Activated CD4-positive, CD25-positive, alpha-beta regulatory T cell treated with anti-CD3 and anti-CD28 coated beads, Interleukin-2, amount 50 U/mL, for 16 hours (primary cell): ENCODE measurements at places on chromosomes 12 and 14.

- DNase-seq: no peak
Observed at GRCh38 chr14:101604935-101605780, 43.9 kb downstream of the DIO3 start.

GRCh38 chr12:26264215-26264838, 69.0 kb downstream of the SSPN start:
- no peak for DNase-seq

DNA sequence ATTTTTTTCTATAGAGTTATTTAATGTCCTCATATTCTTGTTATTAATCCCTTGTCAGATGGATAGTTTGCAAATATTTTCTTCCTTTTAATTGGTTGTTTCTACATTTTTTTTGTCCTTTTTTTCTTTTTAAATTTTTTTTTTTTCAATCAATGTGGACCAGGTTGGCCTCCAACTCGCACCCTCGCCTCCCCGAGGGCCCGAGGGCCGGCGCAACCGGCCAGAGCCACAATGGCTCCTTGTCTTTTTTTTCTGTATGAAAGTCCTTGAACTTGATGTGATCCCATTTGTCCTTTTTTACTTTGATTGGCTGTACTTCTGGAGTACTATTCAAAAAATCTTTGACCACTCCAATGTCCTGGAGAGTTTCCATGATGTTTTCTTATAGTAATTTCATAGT, 17.7 kb upstream of the SLCO1B1 start:
- no peak for DNase-seq

GRCh38 chr12:80195074-80195726, 95.9 kb downstream of the OTOGL start:
- DNase-seq: no peak

- no peak for DNase-seq
Observed at GRCh38 chr12:9049520-9050133, 60.3 kb downstream of the KLRG1 start.

DNA sequence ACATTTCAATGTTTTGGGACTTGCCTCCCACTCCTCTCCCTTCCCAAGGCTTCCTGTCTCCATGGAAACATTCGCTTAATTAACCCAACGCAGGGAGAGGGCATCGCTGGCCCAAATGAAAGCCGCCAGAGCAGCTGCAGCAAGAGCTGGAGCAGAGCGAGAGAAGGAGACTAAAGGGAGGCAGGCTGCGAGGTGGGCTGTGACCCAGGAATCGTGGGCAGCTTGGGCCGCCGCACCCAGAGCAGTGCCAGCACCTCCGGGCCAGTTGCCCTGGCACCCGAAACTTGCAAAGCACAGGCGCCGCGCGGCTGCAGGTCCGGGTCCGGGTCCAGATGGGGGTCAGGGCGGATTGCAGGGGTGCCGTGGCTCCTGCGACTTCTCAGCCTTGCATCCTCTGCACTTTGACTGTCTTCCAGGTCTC, 43.5 kb upstream of the PTPRQ start:
- no peak for DNase-seq

DNA sequence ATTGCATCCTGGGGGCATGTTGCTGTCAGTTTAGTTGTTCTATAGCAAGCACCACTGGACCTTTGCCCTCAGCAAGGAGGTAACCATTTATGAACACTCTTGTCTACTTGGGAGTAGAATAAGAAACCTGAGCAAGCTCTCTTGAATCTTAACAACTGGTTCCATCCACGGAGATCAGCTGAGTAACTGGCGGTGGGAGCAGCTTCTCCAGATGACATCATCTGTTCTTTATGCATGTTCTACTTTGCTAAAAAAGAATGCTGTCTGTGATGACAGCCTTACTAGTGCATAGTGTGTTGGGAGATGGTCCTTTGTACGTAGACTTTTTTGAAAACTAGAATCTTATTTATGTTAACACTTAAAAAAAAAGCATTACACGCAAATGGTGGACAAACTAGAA, 17.7 kb downstream of the SLC4A8 start:
- DNase-seq: no peak

DNA sequence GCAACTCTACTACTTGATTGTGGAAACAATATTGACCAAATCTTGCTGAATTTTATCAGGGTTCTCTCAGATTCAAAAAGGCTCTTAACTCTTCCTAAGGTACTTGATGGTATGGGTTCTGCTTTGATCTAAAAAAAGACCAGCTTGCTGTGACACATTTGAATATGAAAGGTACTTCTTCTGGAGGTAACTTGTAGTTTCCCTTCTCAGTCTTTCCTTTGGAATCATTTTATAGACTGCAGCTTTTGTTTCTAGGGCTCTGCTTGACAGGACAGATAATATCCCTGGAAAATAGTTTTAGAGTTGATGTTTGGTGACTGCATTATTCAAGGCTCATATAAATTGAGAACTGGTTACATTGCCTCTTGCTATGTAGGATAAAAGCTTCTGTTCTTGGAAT, 251.9 kb downstream of the FUT8 start:
- no peak for DNase-seq

GRCh38 chr14:74554742-74555362, 57.2 kb downstream of the LTBP2 start:
- no peak for DNase-seq

DNA sequence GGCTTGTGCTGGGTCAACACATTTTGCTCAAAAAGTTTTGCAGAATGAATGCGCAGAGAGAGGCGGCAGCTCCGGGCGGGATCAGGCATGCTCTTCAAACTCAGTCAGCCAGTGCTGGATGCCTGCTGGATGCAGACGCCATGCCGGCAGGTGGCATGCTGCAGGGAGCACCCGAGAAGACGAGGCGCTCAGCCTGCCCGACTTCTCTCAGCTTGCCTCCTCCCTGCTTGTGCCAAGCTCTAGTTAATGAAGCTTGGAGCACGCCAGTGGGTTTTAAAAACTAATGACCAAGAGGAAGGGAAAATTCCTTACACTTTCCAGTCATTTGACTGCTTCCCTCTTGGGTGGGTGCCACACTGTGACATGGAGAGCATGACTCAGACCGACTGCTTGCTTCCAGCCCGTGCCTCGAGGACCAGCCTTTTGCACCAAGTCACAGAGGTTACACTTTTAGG, 39.8 kb downstream of the SLC24A4 start:
- no peak for DNase-seq

GRCh38 chr12:52580496-52580895, 6.9 kb upstream of the KRT74 start:
- DNase-seq: no peak

DNA sequence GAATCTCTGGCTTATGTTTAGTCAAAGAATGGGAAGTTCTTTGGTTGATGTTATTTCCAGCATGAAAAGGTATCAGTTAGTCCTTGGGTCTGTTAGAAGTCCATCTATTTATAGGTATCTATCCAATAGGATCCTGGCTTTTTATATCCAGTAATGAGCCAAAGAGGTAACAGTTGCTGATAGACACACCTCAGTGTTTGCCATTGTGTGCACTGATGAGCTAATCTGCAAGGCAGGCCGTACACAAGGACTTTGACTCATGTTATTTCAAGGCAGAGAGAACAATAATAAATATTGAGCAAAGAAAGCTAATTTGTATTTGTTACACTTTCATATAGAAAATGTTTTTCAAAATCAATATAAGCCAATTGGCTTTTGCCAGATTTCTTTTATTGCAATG, 56.4 kb downstream of the GLT1D1 start:
- DNase-seq: no peak

GRCh38 chr12:52127683-52128450, 48.4 kb downstream of the SMIM41 start:
- no peak for DNase-seq

GRCh38 chr14:92544051-92544720, 30.6 kb downstream of the RIN3 start:
- no peak for DNase-seq

GRCh38 chr12:107355004-107355565, 261.7 kb upstream of the CRY1 start:
- DNase-seq: no peak

DNA sequence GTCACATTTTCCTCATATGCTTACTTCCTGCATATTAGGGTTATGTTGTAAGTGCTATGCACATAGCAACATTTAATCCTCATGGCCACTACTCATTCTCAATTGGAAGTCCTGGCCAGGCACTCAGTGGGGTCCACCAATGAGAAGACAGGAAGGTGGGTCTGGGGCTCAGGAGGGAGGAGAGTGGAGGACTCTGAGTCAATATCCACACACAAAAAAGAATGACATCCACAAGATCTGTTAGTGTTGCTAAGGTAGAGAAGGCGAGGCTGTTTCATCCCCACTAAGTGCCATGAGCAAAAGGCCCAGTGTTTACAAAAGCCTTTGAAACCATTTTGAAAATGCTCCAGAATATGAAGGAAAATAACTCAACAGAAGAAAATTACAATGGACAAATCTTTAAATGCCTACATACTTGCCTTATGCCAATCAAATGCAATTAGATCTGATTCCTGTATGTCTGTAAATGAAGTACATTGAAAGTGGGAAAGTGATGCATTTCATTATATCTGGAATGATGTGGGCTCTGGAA, 53.9 kb downstream of the EID3 start:
- DNase-seq: no peak

GRCh38 chr12:6834873-6835272, 5.9 kb upstream of the GNB3 start:
- no peak for DNase-seq

- no peak for DNase-seq
Observed at GRCh38 chr12:68786929-68787328, 21.0 kb upstream of the MDM2 start.

GRCh38 chr14:32474478-32475195, 145.5 kb downstream of the AKAP6 start:
- no peak for DNase-seq

- no peak for DNase-seq
Observed at GRCh38 chr14:20688167-20688839, at the start of gene ANG. ANG (plus strand) TSS chr14:20688764; CDS start chr14:20693565, 4,801 bp downstream.

GRCh38 chr12:107610021-107610859, 75.4 kb upstream of the PWP1 start:
- no peak for DNase-seq

DNA sequence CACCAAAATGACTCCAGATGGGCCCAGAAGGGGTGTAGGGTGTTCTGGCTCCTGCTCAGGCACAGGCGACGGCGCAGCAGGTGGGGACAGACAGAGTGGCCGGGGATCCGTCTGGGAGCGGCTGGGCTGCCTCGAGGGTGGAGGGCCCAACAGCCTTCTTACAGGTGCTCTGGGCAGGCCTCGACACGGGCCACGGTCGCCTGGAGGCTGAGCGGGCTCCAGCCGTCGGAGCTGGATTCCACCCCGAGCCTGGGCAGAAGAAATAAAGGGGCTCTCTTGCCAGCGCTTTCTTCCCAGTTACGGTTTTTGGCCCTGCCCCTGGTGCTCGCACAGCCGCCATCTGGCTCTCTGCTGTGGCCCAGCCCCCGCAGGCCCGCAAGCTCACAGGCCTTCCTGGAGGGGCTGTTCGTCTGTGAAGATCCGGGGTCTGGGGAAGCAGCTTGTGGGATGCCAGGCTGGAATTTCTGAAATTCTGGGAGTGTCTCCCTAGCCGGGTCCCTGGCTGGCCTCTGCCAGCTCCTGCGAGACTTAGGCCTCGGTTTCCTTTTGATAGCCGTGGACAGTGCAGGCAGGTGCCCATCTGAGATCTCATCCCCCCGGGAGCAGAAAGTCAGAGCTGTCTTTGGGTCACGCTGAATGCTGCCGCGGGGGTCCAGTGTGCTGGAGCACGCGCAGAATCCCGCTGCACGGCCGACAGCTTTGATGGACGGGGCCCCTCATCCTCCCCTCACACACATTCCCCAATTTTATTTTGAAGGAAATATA, 122.7 kb downstream of the PAPOLA start:
- no peak for DNase-seq

DNA sequence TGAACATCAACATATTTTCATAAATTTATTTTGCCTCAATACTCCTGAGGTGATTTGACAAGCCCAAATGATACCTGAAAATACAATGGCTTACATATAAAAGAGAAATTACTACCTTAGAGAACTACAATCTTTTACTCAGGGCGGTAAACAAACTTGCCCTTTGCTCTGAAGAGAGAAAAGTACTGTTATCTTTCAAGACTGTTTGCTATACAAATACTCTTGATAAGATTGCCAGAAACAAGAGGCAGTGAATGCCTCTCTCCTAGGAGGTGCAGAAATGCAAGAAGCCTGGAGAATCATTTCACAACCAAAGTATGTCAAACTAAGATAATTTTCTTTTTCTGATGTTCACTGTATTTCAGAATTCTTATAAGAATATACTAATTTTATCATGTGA, 160.3 kb downstream of the ALX1 start:
- no peak for DNase-seq

DNA sequence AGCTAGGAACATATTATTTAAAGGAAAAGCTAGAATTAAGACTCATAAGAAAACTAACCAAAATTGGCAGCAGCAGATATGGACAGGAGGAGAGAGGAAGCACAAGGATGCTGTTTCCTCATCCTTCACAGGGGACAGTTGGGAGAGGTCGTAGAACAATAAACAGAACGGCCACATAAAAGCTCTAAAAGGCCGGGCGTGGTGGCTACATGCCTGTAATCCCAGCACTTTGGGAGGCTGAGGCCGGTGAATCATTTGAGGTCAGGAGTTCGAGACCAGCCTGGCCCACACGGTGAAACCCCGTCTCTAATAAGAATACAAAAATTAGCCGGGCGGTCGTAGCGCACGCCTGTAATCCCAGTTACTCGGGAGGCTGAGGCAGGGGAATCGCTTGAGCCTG, 10.5 kb downstream of the TCL1B start:
- no peak for DNase-seq

DNA sequence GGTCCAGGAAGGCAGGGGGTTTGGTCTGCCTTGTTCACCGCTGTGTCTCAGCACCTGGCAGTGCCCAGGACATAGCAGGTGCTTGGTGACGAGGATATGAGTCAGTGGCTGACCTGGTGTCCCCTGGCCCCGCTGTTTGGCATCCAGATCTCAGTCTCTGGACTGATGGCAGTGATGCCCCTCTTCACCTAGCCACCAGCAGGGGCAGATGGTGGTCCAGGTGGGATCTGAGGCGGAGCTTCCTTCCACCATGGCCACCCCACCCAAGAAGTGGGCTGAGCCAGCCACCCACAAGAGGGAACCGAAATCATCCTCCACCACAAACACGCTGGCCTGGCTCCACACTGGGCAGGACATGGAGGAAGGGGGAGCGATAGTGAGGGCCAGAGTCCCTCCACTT, 16.1 kb upstream of the SH2B3 start:
- no peak for DNase-seq

- DNase-seq: no peak
Observed at GRCh38 chr12:15620741-15621539, 168.2 kb downstream of the EPS8 start.

DNA sequence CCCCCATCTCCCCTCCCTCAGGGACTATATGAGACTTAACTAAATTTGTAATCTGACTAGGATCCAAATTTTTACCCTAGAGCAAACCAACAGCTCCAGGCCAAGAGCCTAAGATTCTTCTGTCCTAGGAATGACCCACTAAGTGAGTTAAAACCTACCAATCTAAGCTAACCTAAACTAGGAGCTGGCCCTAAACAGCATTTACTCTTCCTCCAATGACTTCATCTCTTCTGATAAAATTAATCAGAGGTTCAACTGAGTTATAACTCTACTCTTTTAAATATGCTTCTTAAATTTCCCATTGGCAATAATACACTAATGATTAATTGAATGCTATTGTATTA, 39.9 kb upstream of the TMPO start:
- no peak for DNase-seq

GRCh38 chr12:56104815-56105608, 653 bp downstream of the PA2G4 start:
- DNase-seq: no peak
